ENCODE measurements at places on chromosomes 7 and 10. TPM values are rescaled to one million over a fixed set of nuclear protein-coding genes. Genes with fewer than 3 reads are reported as not detected.

The LIPK gene
- not detected for total RNA-seq

The TAS2R16 gene
- total RNA-seq = not detected

The PANK1 gene
- 21.4 TPM for total RNA-seq

- peak; percentile 19 for DNase-seq
These were observed 931.7 kb upstream of the SORCS1 start for GRCh38 chr10:108095932-108096925.

- DNase-seq = no peak
These were observed 5.7 kb downstream of the KIAA1549 start for GRCh38 chr7:138975343-138976104.

DNA sequence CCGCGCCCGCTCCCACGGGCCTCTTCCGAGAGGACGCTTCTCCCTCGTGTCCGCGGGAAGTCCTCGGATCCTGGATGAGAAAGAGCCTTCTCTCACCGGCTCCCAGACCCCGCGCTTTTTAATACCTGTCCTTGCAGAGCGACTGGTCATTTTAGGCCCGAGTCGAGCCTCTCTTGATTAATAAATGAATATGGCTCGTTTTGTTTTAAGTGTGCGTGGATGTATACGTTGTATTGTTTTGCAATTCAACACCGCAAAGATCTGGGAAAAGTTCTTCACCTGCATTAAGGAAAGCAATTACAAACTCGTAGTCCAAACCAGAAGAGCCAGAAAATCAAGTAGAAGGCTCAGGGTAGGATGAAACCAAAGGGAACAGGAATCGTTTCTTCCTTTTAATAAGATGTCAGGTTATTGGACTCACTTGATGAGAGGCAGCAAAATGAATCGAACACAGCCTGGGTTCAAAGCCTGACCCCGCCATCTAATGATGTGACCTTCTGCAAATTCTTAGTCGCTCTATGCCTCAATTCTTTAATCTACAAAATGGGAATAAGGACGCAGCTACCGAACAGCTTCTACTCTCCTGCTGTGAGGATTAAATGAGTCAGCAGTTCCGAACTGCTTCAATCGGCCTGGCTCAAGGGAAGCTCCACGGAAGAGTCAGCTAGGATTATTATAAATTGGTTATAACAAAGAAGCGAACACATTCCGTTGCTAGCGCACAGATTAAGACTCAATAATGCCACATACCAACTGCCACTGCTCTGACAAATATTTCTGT is 277.8 kb upstream of the NEBL start:
- no peak for DNase-seq

- no peak for DNase-seq
These were observed 17.4 kb upstream of the CYP3A7 start for GRCh38 chr7:99752356-99752755.

DNA sequence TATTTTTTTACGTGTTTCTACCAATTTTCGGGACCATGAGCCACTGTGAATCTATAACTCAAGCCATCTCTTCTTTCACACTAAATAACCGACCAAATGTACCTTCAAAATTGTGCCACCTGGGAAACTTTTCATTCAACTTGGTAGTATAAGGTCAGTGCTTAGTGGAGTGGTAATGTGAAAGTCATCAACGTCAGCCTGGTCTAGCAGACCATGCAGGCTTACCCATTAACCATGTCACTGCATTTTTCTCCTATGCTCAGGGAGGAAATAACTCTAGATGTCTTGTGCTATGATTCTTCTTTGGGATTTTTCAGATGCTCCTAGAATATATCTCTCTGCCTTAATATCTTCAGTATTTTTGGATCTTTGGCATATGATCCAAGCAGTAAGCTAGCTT is 1075.4 kb upstream of the POT1 start:
- DNase-seq = no peak

GRCh38 chr7:154844955-154845354 is 158.0 kb downstream of the PAXIP1 start:
- DNase-seq = no peak

DNA sequence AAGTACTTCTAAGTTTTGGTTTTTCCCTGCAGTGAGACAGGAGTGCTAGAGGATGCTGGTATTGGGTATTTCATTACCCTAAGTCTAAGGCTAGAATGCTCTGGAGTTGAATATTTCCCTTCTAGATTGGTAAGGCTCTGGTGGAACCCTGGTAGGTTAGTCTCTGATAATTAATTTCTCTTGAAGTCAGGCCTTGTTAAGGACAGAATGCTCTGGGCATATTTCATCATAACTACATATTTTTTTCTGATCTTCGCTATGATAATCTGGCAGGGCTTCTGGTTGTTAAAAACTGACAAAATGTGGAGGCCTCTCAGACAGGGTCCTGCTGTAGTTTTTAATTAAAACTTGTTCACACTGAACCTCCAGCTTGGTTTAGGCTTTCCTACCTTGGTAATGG is 83.8 kb downstream of the CDK13 start:
- DNase-seq = no peak

- DNase-seq = no peak
These were observed 135.4 kb downstream of the EMX2 start for GRCh38 chr10:117677890-117678500.

DNA sequence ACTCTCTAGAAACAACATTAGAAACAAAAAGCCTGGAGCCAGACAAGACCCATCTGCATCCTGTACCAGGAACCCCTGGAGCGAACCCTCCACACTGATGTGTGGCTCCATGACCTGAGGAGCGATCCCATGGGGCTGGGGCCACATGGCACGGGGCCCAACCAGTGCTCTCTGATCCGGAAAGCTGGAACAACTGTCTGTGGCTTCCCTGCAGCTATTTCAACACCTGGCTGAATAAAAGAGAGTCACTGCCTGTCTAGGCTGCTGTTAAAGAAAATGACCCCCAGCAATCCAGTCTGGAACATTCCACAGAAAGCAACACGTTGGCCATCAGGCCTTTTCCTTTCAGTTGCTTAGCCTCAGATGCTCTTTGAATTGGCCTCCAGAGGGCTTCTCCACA is 20.9 kb downstream of the UROS start:
- no peak for DNase-seq

DNA sequence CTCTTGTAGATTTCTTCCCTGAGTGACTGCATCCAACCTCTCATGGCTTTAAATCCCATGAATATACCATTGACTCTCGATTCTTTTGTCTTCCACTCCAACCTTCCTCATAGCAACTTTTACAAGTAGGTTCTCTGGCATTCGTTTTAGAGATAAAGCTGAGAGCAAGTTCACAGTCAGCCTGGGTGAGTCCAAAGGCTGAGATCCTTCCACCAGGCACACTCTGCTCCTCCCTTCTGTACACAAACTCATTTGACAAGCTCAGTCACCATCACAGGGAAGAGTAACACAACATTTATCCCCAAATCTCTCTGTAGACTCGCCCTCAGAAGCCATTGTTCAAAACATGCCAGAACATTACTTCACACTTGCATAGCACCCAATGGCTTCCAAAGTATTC is 10.9 kb downstream of the CTTNBP2 start:
- DNase-seq = no peak

DNA sequence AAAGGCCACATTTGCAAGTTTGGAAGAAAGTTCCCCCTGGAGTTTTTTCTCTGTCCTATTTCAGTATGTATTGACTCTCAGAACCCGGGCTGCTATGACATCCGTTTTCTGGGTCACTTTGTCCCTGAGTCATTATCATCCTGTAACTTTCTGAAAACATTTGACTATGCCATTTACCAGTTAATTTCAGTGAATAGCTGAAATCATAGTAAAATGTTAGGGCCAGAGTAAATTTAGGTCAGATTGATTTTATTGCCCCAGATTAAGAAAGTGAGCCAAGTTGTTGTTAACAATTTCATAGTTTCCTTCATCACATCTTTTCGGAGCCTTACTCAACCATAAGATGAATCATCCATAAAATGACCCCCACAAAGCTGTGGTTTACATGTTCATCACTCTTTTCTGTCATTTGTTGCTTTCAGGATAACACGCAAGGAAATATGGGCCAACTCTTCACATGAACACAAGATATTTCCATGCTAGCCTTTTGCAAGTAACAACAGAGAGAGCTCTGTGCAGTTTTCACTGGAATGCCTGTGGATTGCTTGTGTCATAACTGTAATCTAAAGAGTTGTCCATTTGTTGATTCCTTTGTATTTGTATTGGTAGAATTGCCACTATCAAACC is 3.9 kb upstream of the MACC1 start:
- DNase-seq = no peak
